T-cell (primary cell): ENCODE measurements at places on chromosomes 2 and 18.

GRCh38 chr2:102010902-102011301, 19.1 kb downstream of the IL1R2 start:
- DNase-seq, result no peak

DNA sequence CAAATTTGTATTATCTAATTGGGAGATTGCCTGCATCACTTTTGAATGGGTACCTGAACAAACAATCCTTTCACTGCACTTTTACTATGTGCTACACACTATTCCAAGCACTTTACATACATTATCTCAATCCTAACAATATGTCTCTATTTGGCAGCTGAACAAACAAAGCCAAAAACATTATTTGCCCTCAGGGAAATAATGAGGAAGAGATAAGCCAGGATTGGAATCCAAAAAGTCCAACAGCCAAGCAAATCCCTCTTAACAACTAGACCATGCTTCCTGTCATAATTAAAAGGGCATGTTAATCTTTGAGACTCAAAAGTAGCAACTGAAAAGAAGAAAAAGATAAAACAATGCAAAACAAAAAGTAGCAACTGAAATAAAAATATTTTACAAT, 32.1 kb downstream of the RPRD1A start:
- DNase-seq, result no peak

GRCh38 chr2:110993557-110994231, 127.0 kb upstream of the BCL2L11 start:
- no peak for DNase-seq

DNA sequence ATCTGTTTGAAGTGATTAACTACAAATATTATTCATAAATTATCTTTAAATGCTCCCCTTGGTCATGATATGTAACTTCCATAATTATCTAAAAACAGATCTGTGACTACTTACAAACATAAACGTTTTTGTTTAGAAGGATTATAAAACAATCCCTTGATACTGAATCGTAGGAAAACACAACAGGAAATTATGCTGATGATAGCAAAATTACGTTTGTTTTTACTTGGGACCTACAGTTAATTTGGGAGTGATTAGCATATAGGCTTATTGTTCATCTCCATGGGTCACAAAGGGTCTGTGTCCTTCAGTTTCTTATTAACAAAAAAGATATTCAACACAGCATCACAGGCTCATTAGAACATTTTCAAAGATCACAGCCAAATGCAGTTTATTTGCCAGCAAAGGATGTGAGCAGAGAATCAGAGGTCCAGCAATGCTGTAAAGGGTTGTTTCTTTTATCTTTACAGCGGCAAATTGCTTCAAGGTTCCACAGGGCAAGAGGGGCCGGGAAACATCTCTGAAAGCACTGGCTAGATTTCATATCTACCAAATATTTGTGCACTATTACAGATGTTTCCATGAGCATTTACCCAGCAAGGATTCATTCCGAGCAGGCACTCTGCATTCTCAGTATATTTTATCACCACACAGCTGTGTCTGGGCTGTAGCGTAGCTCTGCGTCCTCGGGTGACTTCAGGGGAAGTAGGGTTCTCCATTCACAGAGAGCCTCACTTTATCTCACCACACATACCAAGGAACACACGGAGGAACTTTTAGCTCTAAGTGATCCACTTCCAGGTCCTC, 4.1 kb downstream of the CCDC195 start:
- no peak for DNase-seq

GRCh38 chr2:160889439-160890170, 270.6 kb upstream of the TANK start:
- DNase-seq, result no peak

DNA sequence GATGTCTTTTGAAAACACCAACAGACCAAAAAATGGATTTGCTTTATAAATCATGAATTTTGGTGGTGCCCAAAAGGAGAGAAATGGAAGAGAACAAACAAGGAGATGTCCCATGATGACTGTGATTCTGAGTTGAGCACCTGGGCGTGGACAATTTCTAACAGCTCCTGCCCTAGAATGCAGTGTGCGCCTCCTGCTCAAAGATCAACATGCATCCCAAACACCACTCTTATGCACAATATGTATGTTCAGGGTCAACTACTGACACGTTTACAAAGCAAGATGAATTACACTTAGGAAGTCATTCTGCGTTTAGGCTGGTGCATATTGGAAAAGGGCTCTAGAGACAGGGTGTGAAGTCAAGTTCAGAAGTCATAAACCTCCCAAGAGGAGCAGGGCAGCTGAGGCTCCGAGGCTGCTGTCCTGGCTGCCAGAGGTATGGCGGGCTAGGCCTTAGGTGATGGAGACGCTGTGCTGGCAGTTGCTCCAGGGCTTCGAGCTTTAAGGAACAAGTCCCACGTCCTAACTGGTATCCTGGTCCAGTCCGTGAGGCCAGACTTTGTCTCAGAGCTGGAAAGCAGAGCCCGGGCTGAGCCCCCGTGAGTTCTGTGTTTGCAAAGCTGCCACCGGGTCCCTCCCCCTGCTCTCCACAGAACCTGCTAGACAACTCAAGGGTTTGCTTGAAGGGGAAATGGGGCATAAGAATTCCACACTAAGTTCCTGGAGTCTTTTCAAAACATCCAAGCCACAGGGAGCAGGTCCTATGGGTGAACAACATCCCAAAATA, 74.0 kb downstream of the ZNF516 start:
- DNase-seq, result no peak

DNA sequence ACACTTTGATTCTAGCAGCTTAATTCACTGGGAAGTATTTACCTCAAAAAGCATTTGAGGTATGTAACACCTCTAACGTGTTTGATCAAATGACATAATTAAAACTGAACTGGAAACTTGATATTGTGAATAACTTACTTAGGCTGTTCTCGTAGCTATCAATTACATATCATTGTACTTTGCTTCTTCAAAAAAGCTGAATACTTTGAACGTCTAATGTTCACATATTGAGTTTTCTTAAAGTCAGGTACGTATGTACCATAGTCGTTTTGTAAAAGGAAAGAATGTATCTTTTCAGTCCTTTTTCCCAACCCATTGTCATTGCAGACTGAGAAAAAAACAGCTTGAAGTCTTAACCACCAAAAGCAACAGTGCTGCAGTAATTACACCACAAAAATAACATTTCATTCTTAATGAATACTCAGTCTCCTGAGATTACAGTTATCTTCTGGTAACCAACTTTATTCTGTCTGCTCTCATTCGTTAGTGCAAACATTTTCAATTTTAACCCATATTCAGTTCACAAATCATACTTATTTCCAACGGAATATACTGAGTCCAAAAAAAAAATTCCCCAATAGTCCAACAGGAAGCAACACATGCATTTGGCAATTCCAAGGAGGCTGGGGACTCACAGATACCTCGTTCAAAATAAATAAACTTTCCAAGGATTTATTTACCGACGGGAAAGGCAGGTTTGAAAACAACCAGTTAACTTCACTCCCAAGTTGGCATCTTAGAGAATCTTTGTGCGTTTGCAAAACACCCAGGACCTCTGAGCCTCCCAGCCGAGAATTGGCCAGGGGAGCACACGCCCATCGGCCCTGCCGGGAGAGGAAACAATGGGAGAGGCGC, 1.1 kb downstream of the CHN1 start:
- no peak for DNase-seq

DNA sequence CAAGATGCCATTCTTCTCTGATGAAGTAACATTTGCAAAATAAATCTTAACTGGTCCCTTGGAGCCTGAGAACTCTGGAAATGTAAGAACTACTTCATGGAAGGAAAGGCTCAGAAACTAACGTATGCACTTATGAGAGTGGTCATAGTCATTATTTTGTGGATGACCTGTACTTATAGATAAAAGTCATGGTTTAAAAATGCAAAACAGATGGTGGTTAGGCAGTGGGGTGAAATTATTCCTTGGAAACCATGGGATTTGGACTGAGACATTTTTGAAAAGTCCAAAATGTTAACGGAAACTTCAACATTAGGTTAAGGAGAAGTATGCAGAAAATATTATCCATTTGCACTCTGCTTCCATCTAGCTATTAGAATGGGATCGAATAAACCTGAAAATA, 223.0 kb downstream of the ICOS start:
- no peak for DNase-seq

DNA sequence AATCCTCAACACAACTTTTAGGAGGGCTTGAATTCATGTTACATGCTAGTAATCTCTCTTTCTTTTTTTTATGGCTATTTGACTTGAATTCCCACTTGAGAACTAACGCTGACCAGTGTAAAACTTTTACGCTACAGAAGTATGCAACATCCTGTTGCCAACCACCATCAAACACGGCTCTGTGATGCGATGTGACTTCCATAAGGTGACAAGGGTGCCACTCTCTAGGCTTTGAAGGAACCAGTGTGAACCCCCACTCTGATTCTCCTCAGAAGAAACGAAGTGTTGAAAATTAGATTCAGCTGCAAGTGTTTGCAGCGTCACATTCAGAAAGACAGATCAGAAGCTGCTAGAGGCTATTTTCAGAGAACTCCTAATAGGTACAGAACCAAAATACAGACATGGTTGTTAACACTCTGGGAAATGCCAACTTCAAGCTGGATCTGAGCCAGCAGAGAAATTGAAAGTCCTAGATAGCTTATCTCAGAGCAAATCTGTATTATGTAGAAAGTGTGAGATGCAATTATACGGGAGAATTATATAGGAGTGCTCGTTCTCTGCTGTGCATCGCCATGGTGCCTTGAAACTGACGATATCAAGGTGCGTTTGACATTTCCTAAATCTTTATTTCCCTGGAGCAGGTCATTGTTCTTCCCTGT, 271.2 kb downstream of the LPIN1 start:
- no peak for DNase-seq

DNA sequence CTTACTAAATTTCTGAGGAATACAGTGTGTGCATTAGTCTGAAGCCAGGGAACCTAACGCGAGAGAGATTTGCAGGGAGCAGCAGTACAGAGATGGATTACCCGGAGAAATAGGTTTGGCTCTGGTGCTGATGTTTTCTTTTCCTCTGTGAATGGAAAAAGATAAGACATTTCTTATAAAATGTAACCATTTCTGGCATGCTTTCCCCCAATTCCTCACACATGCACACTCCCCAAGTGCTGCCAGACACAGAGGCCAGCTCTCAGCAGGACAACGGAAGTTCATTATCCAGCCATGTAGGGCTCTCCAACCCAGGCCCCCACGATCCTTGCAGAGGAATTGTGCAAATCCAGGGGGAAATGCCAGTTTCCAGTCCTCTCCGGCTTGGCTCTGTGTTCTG, 224.5 kb upstream of the MGAT5 start:
- DNase-seq, result no peak

DNA sequence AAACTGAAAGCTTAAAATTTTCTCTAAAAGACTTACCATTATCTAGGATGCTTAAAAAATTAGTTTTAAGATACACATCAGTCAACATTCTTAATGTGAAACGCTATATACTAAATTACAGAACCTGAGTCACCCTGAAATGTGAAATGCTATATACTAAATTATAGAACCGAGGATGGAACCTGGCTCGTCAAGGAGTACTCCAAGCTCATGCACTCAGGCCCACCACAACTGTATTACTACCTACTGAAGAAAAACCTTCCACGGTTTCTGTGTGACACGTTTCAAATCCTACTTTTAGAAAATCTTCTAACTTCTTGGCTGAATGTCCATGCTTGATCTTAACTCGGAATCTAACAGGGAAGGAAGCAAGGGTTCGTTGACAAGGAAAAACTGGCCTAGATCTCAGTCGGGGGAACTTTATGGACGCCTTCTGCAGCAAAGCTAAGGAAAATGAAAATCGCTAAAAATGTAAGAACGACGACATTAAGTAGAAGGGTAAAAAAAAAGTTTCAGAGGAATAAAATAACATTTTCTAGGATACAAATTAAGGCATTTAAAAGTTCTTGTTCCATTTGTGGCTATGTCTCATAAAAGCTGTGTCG, 1.4 kb downstream of the PRKD3 start:
- no peak for DNase-seq

DNA sequence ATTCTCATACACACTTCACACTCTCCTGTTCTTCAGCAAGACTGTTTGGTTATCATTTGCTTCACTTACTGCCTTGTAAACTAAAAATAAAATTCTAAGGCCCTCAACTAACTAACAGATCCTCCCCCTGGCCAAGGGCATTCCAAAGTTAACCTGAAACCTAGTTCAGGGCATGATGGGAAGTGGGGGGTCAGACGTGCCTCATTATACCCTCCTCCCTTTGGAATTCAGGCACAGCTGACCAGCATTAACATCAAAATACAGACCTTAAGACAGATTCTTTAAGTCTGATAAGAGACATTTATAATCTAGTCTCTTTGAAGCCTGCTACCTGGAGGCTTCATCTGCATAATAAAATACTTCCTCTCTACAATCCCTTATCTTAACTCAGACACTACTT, 221.0 kb downstream of the NOL4 start:
- DNase-seq, result no peak

GRCh38 chr18:3704556-3705344, 254.8 kb downstream of the TGIF1 start:
- no peak for DNase-seq

DNA sequence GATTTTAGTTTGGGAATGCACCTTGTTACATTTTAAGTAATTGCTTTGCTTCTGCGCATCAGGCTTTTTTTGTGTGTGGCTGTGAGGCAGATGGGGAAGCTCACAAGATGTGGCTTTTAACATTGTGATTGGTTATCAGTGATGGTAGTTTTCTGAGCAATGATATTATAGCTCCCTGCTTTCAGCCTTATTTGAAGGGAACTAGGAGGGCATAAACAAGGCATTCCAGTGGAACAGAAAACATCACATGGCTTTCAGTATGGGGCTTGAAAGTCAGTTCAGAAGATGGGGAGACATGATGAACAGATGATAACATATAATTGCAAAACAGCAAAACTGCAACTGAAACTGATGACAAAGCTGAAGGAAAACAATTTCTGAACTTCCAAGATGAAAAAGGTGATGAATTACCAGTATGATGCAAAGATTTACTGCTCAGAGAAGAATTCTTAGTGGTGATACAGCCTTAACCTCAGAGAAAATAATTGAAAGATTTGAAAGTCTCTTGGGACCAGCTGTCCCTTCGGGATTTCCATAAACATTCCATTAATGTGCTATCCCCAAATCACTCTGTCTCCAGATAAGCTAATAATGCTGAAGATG, 439.7 kb downstream of the RND3 start:
- DNase-seq, result no peak

GRCh38 chr2:33167622-33168245, 221.0 kb downstream of the LTBP1 start:
- DNase-seq, result no peak
